ENCODE measurements at places on chromosomes 11 and 22. TPM values are rescaled to one million over a fixed set of nuclear protein-coding genes. Genes with fewer than 3 reads are reported as not detected.

DNA sequence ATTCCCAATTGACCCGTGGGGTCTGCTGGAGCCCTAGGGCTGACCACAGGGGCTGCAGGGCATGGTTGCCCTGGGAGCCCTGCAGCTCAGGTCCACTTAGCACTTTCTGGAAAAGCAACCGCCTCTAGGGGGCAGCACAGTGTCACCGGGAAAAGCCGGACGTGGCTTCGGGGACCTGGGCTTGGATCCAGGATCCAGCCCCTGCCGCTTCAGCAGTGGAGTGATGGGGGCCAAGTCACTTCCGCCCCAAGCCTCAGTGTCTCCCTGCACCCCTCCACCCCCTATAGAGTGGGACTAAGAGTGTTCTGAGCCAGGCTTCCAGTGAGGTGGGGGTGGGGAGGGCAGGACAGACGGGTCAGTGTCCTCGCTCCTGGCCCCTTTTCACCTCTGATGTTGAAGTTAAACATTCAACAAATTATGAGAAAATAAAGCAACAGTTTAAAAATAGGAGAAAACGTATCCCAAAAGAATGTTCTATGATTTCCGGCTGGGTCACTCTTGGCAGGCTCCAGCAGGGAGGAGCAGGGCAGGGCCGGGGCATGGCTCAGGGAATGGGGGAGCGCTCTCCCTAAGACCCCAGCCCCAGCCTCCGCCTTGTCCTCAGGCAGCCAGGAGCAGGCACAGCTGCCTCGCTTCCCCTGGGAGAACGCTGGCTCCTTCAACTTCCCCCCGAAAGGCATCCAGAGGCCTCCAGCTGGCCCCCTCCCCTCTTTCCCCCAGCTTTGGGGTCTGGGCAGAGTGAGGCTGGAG lies 96.5 kb upstream of the FGF3 start:
- DNase-seq, result peak; percentile 47

GRCh38 chr11:8564526-8564925 lies 29.5 kb downstream of the STK33 start:
- no peak for DNase-seq

GRCh38 chr11:63913866-63914830 lies 2.8 kb downstream of the RCOR2 start:
- no peak for DNase-seq

- DNase-seq, result no peak
Measured at GRCh38 chr22:23192133-23192532, 11.8 kb downstream of the BCR start.

Gene CARD18
- not detected for total RNA-seq

Data from NCI-H460 (cell line).